Stimulated activated CD8-positive, alpha-beta memory T cell treated with anti-CD3 and anti-CD28 coated beads, Interleukin-4, amount 100 ng/mL, for 1 hour (primary cell): ENCODE measurements at places on chromosomes 4 and X.

- no peak for DNase-seq
These were observed 448.6 kb downstream of the PCDH18 start for GRCh38 chr4:137083571-137084135.

DNA sequence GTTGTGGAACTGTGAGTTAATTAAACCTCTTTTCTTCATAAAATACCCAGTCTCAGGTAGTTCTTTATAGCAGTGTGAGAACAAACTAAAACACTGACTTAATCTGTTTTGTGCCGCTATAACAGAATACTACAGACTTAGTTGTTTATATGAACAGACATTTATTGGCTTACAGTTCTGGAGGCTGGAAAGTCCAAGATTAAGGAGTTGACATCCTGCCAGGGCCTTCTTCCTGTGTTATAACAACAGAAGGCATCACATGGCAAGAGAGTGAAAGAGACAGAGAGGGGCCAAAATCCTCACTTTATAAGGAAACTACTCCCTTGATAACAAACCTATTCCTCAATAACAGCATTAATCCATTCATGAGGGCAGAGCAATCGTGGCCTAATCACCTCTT, 42.5 kb upstream of the KCNIP4 start:
- DNase-seq = no peak

DNA sequence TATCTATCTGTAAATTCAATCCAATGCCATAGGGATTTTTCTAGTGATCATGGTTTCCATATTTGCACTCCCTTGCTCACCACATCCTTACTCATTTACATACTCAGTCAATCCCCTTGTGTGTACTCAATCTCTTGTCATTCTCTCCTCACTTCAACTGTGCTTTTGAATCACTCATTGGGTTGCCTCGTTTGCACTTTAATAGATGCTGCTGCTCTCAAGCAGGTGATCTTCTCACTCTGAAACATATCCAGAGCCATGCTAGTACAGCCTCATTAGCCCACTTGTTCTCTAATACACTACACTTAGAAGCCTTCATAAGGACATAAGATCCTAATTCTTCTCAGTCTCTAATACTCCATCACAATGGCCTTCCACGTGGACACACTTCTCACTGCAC, 507.9 kb downstream of the TECRL start:
- DNase-seq = no peak

DNA sequence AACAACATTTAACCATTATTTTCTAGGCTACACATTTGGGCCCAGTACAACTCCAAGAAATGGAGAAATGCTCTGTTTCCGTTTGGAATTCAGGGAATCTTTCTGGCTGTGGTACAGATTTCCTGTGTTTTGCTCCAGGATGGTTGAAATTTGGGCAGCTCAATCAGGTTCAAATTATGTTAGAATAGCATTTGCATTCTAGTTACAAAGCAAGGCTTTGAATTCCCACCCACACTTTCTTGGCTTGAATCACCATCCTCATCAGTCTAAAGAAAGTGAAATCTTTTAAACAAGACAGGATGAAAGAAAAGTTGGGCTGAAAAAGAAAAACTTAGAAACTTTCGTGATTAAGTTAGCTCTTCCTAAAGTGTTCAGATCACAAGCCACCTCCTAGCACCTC, 98.1 kb upstream of the VCX3B start:
- no peak for DNase-seq

- DNase-seq = no peak
These were observed 21.8 kb downstream of the MBNL3 start for GRCh38 chrX:132467026-132467425.

DNA sequence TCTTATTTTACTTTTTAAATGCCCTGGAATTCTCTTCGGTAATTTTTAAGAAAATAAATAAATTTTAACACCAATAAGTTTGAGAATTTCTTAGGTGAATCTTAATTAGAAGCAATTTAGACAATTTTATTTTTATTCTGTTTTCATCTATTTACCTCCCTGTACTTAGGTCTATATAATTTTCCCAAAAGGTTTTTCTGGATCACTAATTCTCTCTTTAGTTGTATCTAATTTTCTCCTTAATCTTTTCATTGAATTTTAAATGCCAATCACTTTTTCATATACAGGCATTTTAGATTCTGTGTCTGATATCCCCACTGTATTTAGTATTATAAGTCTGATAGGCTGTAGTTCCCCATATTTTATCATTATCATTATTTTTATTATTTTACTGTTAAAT, 845.3 kb downstream of the TRIML1 start:
- DNase-seq = no peak
